ENCODE measurements at places on chromosomes 1 and 21.

DNA sequence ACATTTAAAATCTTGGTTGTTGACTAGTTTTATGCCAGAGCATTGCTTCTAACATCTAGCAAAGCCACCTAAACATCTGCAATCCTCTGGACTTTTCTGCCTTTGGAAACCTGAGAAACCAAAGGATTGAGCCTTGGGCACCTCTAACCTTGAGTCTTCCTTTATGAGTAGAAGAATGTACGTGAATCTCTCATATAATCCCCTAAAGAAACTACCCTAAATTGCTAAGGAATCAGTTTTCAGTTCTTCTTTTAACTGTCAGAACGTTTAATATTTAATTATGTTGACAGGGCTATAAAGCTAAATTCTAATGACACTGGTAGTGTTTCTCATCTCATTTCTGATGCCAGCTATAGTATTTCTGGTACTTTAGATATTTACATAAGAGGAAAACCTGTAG, 997.3 kb downstream of the AMY1C start:
- no peak for DNase-seq

DNA sequence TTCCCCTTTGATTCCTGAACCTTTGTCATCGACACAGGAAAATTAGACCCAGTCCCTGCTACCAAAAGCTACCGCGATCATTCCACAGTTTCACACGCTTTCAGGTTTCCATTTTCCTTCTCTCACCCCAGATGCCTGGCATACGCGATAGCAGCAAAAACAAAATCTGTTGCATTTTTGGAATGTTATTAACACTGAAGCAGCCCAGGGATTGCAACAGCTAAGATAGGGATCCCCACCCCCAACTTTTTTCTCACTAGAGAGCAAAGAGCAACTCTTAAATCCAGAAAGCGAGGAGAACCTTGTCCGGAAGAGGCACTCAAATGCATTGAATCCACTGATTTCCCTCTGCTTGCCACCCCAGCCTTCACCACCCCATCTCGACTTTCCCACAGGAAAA, 8.9 kb downstream of the OVAAL start:
- no peak for DNase-seq

- DNase-seq = no peak
Measured at GRCh38 chr1:37722181-37723071, 30.1 kb downstream of the CDCA8 start.

GRCh38 chr1:108554682-108555427, 5.0 kb upstream of the EEIG2 start:
- no peak for DNase-seq

GRCh38 chr1:7172804-7173203, 387.6 kb downstream of the CAMTA1 start:
- no peak for DNase-seq

- no peak for DNase-seq
Measured at GRCh38 chr1:25528881-25529517, 14.4 kb upstream of the LDLRAP1 start.

DNA sequence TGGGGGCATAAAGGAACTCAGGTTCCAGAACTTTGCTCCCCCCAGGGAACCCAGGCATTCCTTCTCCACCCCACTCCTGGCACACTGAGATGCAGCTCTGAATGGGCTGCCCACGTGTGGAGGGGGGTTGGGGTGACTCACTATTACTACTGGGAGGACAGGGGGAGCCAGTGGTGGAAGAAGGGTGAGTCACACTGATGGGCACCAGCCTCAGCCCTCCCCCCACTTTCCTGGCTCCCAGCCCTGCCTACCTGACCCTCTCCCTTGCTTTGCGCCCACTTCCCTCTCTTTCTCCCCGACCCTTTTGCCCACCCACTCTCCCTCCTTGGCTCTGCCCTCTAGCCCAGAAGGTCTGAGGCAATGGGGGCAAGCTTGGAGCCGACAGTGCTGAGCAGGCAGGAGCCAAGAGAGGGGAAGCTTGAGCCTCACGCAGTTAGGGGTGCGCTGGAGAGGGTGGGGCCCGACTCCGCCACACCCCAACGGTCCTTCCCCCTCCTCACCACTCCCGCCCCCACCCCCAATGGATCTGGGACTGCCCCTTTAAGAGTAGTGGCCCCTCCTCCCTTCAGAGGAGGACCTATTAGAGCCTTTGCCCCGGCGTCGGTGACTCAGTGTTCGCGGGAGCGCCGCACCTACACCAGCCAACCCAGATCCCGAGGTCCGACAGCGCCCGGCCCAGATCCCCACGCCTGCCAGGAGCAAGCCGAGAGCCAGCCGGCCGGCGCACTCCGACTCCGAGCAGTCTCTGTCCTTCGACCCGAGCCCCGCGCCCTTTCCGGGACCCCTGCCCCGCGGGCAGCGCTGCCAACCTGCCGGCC, at the start of gene LMNA:
LMNA (plus strand) TSS at position 611 of the 818 bp plus-strand sequence. CDS start 208 bp downstream, outside the sequence.
- DNase-seq = peak; percentile 83

DNA sequence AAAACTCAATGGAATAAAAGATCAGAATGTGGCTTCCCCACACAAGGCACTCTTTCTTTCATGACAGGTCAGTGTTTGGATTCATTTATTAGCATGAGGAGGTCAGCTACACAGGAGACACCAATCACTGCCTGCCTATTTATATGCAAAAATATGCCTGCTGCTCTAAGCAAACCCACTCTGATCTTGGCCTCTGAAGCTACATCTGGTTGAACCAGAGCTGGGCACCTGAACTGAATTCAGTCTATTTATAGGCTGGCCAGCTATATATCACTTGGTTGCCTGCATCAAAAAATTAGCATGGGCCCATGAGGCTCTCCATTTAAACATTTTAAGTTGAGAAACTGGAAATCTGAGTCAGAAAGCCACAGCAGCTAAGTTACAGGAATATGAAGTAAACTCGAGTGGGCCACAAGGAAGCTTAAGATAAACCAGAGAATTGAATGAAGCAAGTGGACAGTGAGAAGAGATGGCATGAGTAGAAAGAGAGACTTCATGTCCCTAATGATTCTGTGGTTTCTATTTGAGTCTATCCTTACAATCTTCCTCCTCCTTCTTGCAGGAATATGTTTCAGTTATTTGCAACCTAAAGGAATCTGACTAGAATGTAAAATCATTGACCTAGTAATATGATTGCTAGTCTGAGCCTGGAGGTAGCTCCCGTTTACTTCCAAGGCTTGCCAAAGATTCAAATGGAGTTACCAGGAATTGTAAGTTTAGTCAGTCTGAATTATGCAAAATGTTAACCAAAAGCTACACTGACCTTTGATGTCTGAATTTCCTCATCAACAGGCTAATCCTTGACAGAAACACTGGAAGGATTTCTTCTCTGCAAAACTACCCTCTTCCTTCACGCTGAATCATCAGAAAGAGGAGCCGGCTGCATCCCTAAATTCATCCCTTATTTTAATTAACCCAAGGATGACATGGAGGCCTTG, 17.7 kb downstream of the DDAH1 start:
- no peak for DNase-seq

- DNase-seq = no peak
Measured at GRCh38 chr1:243411472-243411871, 155.6 kb downstream of the SDCCAG8 start.

DNA sequence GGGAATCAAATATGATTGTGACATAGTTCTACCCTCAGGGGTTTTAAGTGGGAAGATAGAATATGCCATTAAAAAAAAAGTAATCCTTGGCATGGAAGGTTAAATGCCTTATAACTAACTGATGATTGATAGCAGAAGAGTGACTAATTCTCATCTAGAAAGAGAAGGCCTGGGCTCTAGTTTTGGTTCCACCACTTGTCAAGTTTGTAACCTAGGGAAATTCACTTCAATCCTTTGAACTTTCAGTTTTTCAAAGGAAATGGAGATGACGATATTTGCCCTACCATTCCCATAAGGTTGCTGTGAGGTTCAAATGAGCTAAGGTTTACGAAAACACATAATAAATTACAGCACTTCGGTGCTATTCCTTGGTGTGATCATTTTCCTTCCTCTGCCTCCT, 88.5 kb downstream of the GPR88 start:
- peak; percentile 51 for DNase-seq

- no peak for DNase-seq
Measured at GRCh38 chr1:244154872-244155531, 103.9 kb downstream of the ZBTB18 start.

DNA sequence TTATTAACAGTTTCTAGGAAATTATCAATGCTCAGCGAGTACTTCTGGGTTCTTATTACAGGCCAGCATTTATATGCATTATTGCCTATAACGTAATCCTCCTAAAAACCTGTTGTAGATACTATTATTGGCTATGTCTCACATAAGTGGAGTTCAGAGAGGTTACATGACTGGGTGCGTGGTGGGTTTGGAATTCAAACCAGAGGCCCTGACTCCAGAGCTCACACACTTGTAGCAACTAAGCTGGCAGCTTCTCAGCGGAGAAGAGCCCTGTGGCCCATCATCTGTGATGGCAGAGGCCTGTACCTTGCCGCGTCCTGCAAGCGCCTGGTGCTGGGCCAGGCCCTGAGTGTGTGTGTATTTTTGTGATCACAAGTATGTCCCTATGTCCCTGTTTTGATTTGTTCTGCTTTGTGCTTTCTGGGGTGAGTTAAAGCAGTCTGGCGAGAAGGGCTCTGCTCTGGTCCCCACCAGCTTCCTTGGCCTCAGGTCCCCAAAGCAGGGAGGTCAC, 66.7 kb downstream of the HTR6 start:
- DNase-seq = no peak
